Activated CD8-positive, alpha-beta memory T cell treated with anti-CD3 and anti-CD28 coated beads for 1 hour (primary cell): ENCODE measurements at places on chromosomes 12 and 14.

DNA sequence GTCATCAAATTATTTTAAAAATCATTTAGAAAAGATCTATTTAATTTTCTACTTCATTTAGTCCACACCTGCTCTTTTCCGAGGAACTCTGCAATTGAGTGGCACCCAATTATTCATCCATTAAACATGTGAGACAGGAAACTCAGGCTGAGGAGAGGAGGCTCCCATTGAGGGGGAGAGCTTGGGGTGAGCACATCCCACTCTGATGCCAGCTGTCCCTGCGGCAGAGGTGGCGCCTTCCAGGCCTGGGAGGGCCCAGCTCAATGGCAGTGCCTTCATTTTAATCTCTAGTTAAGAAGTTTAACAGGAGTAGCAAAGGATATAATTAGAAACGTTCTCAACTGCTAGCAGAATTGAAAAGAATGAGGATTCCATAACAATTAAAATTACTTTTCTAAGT lies 92.0 kb downstream of the ITPR2 start:
- no peak for DNase-seq

DNA sequence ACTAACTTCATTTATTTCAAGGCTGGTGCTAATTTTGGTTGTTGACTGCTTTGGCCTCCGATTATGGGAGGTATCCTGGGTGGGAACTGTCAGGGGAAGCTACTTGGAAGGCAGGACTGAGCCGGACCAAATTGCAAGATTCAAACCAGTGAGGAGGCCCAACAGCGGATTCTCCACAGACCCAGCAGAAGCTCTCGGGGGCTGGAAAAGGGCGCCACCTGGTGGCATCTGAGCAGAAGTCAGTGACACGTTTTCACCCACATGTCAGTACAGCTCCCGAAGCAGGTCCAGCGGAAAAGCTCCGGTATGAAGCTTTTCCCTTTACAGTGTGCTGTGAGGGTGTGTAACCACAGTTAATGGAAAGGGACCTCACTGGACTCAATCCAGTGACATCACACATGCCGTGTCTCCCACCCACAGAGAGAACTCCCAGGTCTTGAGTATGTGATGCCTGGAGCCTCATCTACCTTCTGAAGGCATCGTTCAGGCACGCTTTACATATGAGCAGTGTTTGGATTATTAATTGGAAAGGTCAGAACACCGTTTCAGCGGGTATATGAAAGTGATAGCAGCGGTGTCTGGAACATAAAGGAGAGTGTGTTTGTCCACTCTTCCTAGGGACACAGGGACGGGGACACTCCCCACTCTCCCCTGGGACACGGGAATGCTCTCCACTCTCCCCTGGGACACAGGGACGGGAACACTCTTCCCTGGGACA lies 3.6 kb upstream of the P2RX2 start:
- DNase-seq: peak; percentile 74

DNA sequence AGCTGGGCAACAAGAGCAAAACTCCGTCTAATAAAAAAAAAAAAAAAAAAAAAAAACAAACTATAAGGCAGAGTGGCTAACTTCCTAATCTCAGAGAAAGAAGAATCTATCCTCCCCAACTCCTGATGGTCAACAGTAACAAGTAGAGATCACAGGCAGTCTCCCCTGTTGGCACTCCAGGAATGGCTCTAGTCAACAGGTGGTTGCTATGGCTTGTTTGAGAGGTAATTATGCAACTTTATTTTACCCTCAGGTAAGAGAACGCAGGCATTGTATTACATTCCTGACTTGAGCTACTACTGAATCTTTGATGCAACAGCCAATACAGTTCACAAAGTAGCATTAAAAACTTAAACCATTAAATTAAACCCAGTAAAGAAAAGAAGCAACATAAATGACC lies 180.3 kb downstream of the DICER1 start:
- DNase-seq: no peak

DNA sequence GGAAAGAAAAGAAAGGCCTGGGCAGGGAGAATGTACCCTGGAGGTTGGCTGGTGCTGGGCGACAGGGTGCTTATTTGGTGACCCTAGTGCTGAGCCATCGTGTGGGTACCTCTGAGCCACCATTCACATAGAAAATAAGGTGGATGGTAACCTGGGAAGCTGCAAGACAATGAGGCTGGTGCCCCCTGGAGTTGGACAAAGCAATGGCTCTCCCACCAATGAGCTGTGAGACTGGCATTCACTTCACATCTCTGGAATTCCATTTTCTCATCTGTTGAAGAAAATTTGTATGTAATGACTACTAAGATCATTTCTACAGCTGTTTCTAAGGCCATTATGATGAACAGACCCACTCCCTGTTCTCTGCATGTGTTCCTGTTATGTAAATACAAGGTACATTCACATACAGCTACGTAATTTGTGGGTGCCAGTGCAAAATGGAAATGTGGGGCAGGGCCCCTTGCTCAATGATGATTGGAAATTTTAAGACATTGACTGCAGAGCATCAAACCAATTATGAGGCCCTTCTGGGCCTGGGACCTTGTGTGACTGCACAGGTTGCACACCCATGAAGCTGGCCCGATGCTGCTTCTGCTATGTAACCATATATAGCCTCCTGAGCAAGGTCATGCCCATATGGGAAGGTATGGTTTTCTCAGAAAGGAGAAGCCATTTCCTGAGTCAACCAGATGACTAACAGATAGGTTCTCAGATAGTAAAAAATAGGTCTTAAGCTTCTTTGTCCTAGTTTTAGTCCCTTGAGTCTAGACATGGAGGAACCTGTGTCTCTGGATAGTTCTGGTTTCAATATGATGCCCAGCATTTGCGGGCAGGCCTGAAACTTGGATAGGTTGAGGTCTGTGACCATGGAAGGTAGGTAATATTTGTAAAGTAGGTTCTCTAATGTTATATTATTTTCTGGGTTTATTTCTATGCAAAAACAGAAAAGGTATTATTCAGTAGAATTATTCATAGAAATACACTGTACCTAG lies 63.4 kb upstream of the IGF1 start:
- no peak for DNase-seq

DNA sequence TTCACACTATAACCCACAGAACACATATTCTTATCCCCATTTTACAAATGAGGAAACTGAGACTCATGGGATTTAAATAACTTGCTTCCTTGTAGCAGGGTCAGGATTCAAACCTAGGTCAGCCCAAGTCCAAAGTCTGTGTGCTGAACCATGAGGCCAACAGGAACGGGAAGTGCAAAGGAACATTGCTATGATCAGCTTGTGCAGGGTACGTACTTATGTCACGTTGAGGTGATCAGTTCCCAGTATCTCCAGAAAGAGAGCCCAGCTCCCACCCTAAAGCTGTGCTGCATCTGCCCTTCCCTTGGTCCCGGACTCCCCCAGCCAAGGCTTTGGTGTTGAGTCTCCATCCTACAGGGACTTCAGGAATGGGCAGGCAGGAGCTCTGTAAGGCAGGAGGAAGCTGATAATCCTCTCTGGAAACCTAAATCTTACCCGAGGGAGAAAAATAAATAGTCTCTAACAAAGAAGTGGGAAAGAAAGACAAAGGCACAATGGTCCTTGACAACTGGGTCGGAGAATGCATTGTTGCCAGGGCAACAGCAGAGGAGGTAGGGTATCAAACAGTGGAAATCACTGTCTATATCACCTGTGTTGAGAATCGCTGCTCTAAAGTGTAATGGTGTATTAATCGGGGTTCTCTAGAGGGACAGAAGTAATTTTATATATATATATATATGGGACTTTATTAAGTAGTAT lies 82.5 kb upstream of the FICD start:
- DNase-seq: no peak

- no peak for DNase-seq
These were observed 150.2 kb downstream of the SRGAP1 start for GRCh38 chr12:63994704-63995103.

GRCh38 chr14:100295376-100296105 lies 10.7 kb downstream of the SLC25A29 start:
- DNase-seq: no peak

DNA sequence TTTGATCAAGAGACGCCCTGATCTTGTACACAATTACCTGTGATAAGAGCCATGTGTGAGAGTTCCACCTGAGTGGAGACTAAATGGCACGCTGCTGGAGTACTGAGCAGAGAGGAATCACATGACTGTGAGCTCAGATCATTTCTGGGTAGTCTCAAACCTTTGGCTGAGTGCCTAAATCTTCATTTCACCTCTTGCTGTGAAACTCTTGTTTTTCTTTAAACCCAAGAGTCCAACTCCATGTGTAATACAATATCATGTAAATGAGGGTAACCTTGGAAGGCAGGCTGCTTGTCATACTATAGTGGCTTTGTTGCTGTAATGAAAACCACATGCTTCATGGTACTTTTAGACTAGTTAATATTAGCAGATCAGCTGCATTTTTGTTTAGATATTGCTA lies 156.9 kb downstream of the CAND1 start:
- no peak for DNase-seq

- no peak for DNase-seq
These were observed 368.4 kb upstream of the E2F7 start for GRCh38 chr12:77433799-77434198.

DNA sequence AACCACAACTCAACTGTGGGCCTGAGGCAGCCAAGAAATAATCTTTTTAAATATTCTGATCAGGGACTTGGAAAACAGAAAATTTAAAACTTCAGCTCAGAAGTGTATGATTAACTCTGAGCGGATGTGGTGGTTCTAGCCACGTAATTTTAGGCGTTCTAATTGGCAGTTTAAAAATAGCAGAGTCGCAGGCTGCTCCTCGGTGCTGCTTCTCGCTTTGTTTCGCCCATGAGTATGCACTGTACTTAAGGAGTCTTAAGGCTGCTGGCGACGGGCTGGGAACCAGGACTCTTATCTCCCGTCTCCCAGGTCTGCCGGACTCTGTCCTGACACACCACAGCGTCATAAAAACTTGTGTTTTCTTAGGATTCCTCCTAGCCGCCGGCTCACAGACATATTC lies 113.4 kb upstream of the PELI2 start:
- DNase-seq: no peak

DNA sequence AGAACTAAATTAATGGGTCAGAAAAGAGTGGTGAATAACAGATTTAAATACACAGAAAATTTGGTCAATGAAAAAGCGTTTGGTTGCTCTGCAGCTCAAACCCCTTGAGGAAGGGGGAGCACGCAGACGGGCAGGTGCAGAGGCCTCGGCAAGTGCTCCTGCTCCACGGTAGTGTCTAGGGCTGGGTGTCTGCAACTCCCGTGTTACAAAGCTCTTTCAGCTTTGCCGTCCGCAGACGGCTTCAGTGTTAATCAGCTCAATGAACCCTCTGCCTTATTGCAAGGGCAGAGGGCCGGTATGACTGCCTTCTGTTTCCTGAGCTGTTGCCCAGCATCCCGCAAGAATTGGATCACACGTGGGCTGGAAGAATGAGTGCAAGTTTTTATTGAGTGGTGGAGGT lies 125.7 kb upstream of the TRHDE start:
- no peak for DNase-seq

GRCh38 chr14:38125481-38126037 lies 82.1 kb upstream of the SSTR1 start:
- no peak for DNase-seq

DNA sequence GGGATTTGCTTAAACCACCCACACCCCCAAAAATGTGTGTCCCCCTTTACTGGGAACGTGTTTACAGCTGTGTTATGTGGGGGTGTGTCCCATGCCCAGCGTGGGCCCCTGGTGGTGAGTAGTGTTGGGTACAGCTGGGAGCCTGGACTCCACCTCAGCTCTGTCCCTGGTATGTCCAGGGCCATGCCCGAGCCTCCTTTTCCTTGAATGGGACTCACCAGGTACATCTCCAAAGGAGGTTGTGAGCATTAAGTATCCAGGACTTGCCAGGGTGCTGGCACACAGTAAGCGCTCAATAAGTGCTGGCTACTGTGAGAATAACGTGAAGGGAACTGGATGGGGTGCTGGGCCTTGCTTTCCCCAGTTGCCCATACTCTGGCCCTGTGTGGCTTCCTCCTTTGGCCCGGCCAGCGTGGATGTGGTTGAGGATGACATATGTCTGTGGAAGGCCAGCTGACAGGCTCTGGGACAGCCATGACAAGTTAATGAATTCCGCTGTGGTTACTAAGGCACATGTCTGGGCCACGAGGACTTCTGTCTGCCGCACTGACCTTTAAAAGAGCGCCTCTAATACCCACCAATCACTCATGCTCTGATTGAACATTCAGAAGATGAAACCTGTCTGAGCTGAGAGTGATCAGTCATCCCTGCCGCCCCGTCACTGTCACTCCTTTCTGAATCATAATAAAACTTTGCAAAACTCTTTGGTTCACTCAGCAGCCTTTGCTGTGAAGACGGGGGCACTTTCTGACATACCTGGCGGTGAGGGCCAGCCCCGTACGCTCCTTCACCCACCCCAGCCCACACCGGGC lies 74.7 kb downstream of the DIO3 start:
- no peak for DNase-seq

- no peak for DNase-seq
These were observed 28.9 kb upstream of the TMX1 start for GRCh38 chr14:51211149-51211548.

DNA sequence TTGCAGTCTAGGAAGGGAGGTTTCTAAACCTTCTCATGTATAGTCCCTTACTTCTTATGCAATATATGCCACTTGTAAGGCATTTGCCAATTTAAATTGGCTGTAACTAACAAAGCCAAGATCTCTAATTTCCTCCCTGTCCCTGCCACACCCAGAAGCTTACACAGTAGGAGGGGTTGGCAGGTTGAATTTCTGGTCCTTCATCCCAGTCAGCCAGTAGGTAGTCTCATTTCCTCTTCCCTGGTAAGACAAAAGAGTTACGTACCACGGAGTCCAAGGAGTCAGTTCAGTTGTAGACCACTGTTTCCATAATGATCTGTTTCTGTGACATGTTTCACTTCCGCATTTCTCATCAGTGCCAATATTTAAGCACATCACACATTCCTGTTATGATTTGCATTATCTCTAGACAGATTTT lies 47.0 kb upstream of the PLBD1 start:
- DNase-seq: no peak

- no peak for DNase-seq
These were observed 222.2 kb upstream of the RGS6 start for GRCh38 chr14:71709987-71710386.

DNA sequence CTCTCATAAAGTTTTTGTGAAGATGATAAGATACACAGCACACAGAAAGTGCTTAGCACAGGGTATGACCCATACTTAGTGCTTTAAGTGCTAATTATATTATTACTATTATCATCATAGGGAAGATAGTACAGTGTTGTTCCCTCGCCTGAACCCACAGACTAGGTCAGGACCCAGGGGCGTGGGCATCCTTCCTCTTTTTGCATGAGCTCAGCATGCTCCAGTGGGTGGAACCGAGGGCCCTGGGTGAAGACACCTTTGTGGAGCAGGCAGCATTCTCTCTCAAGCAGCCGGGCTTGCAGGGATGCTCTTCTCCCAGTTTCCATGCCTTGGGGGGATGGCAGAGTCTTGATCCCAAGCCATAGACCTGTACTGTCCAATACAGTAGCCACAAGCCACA lies 34.8 kb downstream of the CRACR2A start:
- no peak for DNase-seq

- no peak for DNase-seq
These were observed 99.4 kb upstream of the DIO3 start for GRCh38 chr14:101461891-101462290.

GRCh38 chr12:49983892-49984291 lies 11.1 kb downstream of the AQP6 start:
- DNase-seq: no peak
